ENCODE measurements at places on chromosomes 5 and 9.
A peak's percentile ranks its signal among the peaks of the same experiment; 100 is the strongest.

DNA sequence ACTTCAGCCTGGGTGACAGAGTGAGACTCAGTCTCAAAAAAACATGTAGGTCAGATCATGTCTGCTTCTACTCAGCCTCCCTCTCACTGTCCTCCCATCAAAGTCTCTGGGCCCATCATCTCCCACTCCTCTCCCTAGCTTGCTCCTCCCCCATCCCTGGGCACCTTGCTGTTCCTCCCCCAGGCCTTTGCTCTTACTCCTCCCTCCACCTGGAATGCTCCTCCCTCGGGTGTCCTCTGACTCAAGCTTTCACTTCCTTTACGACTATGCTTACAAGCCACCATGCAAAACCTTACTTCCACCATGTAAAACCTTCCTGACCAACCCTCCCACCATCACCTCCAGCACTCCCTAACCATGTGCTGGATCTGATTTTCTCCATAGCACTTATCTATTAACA lies 51.5 kb downstream of the MTMR12 start:
- DNase-seq = no peak

DNA sequence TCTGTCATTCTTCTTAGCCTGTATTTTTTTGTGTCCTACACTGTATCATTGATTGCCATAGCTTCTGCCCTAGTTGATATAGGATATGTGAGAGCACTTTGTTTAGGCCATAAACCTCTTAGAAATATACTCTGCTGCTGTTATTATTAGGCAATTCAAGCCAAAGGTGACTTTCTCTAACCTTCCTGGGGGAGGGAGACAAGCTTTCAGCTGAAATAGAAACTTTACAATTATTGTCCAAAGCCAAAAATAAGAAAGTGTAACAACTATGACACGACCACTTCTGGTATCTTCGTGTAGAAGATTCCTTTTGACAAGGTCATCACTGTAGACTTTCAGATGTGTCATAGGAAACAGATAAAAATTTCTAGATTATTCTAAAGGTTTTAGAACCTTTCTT lies 12.2 kb upstream of the CSNK1A1 start:
- DNase-seq = no peak

DNA sequence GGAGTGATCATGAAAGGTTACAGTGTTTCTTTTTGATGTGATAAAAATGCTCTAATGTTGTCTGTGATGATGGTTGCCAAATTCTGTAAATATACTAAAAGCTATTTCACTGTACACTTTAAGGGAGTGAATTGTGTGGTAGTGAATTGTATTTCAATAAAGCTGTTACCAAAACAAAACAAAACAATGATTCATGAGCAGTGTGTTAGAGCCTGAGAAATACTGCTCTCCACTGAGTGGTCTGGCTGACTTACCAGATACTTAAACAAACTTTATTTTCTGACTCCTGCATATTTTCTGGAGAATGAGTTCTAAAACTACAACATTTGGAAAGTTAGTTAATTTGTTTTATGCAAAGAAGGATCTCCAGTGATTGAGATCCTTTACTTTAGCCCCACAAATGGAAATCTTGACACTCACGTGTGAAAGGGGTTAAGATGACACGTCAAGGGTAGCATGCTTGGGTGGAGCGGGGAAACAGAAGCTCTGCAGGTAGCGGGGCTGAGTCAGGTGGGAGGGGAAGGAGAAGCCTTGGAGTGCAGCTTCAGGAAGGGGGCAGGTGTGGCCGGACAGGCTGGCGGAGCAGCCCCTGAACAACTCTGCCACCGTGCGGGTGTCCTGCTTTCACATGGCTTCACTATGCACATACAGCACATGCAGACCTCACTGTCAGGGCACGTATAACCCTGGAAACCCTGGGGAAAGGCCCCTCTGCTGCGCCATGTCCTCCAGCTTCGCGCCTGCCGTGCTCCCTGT lies 256.7 kb downstream of the IRX1 start:
- no peak for DNase-seq

GRCh38 chr9:136628268-136628667 lies 34.4 kb upstream of the EGFL7 start:
- peak; percentile 62 for DNase-seq

DNA sequence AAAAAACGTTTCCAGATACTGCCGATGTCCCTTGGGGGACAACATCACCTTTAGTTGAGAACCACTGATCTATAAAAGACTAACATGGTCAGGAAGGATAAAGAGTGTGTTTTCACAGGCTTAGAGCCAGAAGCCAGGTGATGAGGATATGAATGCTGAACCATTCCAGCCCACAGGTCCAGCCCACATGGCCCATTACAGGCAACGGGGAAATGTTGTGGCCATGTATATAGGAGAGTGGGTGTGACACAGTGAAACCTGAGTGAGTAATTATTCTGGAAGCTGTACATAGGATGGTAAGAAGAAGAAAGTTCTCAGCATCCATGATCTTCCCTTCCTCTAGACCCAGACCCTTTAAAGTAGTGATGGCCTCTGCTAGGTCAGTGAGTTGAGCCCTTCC lies 56.0 kb upstream of the FOXI1 start:
- DNase-seq = no peak

- DNase-seq = no peak
Measured at GRCh38 chr5:115720888-115721287, 95.1 kb upstream of the TMED7 start.

GRCh38 chr5:73213566-73213998 lies 40.6 kb downstream of the TMEM174 start:
- no peak for DNase-seq

DNA sequence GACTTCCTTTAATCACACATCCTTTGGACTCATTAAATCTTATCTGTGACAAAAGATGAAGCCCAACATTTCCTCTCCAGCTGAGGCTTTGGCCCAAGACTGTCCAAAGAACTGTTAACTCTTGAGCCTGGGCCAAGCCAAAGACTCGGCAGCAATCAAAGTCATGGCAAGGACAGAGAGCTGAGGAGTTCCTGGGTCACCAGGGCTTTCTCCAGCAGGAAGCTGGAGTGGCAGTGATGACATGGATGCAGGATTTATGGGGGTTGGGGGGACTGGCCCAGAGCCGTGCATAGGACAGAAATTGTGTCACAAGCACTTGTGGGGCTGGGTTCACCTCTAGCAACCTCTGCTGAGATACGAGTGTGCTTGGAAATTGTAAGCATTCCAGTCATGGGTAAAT lies 440.3 kb downstream of the PLK2 start:
- no peak for DNase-seq

- no peak for DNase-seq
Measured at GRCh38 chr9:111443454-111443853, 40.7 kb downstream of the ECPAS start.

DNA sequence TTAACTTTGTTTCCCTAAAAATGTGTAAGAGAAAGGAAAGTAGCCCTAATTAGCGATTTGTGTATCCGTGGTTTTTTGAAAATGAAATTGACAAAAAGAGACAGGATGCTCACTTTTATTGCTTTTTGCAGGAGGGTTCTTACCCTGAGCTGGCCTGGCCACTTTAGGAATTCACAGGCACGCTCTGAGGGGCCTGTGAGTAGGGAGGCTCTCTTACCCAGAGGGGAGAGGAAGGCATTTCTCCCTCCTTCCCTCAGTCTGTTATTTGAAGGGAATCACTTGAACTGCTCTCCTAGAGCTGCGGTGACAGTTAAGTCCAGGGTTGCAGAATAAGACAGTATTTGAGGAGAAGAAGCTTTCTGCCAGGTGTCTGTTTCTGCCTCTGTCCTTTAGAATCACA lies 16.7 kb downstream of the PIK3R1 start:
- DNase-seq = no peak

DNA sequence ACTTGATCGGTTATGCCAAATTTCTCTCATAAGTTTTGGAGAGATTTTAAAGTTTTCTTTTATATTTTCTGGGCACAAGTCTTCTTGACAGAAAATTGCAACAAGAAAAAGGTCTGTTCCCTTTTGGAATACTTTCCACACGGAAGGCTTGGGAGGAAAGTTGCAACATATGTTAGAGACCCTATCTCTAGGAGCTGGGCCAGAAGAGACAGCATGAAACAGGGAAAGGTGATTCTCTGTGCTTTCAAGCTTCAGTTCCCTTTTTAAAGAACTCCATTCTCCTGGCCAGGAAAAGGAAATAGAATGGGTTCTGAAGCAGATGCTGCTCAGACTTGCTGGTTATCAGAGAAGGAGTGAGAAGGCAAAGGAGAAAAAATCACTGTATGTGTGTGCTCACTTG lies 368.3 kb downstream of the SPATA31D1 start:
- no peak for DNase-seq

- DNase-seq = no peak
Measured at GRCh38 chr5:74660873-74661272, 20.3 kb upstream of the ENC1 start.

DNA sequence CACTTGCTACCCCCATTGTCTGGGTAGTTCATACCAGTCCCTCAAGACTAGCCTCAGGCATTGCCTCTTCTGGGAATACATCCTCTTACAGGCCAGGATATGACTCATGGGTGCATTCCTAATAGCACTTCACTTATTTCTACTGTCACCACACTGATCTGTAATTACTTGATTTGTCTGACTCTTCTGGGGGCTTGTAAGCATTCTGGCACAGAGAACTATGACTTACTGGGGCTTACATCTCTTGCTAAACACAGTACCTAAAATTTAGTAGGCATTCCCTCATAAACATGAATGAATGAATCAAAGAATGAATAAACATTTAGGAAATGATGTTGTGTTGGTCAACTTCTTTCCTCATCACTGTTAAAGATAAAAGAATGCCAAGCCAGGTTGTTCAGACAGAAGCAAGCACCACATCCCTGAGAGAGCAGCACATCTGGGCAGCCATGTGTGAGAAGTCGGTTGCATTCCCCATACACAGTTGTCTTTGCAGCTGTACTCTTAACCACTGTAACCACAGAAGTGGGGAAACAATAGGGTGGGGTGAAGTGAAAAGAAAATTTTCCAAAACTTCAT lies 27.6 kb downstream of the IL7R start:
- DNase-seq = no peak

DNA sequence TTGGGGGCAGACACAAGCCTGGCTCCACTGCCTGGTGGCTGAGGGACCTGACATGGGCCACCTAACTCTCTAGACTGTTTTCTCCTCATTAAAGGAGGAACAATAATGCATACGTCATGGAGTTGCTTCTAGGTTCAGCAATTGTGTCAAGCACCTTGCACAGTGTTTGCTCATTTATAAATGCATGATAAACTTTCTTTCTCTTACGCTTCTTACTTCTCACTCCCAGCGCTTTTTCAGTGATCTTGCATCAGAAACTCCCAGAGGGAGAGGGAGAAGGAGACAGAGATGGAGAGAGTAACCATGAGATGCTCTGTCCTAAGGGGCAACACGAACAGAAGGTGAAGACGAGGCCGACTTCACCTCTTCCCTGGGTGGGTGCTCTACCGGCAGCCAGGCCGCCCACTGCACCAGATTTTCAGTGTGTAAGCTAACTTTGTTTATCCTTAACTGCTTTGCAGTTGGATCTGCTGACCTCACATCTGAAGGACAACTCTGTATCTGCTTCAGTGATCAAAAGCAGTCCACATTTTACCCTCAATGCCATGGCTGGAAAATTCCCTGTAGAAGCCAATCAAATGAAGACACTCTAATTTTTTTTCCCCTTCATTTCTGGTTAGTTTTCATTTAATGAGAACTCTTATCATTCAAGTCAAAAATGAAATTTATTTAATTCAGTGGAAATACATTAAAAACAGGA lies 35.3 kb downstream of the MED27 start:
- DNase-seq = no peak

DNA sequence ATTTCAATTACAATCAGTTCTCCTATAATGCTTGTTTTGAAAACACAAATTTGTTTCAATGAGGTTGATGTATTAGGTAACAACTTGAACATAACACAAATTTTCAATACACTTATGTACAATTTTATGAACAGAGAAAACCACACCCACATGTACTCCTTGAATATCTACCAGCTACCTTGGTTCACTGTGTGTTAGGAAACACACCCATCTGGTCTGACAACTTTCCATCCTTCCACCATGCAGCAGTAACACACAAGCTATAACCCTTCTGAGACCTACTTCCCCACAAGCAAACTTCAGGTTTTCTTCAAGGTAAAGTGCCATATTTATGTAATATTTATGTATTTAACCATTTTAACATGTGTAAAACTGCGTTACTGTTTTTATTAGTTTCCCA lies 36.4 kb upstream of the UBQLN1 start:
- no peak for DNase-seq

- DNase-seq = no peak
Measured at GRCh38 chr5:138159666-138160065, 18.8 kb downstream of the BRD8 start.

DNA sequence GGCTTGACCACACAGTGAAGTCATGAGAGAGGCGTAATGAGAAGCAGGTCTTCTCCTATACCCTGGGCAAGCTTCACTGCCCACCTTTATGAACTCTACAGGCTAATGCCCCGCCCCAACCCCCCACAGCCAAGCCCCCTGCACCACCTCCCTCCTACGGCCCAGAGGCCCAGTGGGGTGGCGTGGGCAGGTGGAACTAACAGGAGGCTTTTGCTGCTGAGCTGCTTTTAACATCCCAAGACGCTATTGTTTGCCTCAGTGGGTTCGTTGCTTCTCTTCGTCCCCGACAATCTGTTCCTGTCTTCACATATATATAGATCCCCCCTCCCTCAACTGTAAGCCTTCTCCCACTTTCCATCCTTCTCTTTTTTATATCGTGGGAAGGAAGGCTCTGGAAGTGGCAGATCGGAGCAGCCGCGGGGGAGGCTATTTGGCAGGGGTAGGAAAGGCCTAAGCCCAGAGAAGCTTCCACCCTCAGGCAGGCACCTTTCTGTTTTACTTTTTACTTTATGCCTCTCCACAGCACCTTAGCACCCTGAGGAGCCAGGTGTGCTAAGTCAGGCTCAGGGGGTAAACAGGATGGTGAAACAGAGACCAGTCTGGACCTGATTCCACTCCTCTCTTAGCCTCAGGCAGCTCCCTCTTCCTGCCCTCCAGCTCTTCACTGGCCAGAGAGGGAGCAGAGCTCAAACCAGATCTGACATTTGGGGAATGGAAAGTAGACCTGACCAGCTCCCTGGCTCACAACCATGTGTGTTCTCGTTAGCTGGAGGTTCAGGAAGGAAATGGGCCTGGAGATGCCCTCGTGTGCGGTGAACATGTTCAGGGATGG lies 26.5 kb downstream of the CD74 start:
- DNase-seq = no peak

DNA sequence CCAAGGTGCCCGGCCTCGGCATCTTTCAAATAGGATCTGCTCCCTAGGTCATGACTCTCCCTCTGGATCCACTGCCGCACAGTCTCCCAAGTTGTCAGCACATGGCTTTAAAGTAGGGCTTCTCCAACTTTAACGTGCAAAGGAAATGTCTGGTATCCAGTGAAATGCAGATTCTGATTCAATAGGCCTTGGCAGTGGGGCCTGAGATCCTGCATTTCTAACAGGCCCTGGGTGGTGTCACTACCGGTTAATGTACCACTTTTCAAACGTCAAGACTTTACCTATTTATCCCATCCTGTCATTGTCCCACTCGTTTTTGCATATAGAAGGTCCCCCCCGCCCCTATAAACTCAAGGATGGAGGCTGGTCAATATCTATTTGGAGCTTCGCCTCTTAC lies 137.6 kb upstream of the ZNF618 start:
- peak; percentile 11 for DNase-seq

DNA sequence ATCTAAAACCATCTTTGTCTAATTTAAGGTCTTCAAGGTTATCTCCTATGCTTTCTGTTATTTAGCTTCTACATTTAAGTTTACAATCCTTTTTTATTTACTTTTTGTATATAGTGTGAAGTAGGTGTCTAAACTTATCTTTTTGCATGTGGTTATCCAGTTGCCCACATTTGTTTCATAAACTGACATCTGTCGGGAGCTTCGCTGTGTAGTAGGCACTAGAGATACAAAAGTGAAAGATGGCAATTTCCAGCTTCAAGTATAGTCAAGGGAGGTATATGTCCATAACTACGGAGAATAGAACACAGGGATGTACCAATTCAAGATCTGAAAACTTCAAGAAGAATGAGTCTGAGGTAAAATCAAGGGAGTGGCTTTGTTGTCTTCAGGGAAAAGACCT lies 38.7 kb upstream of the ELL2 start:
- no peak for DNase-seq
